Pulmonary artery endothelial cell (primary cell): ENCODE measurements at places on chromosomes 16 and 17. TPM values are rescaled to one million over a fixed set of nuclear protein-coding genes. Genes with fewer than 3 reads are reported as not detected.

Gene COG8
- total RNA-seq: 30.5 and 32.0 TPM in 2 replicates

Gene ELMO3
- total RNA-seq: 0.53 and 1.4 TPM in 2 replicates

Gene RETREG3
- total RNA-seq: 52.4 and 54.0 TPM in 2 replicates

Gene SNAI3
- 0.14 and 0.33 TPM in 2 replicates for total RNA-seq

Gene PLA2G10
- total RNA-seq: not detected in 2 replicates

Gene TBX6
- 0.07 and 0.18 TPM in 2 replicates for total RNA-seq

Gene MYH1
- not detected in 2 replicates for total RNA-seq

Gene ZSWIM7
- total RNA-seq: 15.7 and 17.8 TPM in 2 replicates

DNA sequence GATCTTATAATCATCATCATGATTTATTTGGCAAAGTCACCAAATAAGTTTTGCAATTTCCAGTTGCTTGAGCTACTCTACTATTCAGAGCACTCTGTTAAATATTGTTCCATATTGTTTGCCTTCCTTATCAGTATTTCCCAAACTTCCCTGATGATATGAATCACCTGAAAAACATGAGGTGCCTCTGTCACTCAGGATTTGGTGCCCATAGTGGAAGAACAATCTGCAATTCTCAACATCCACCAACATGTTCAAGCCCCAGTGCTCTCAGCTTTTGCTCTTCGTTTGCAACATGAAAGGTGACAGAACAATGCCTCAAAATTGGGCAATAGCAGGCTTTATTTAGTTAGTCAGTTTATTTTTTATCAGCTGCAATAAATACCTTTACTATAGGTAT lies 28.6 kb upstream of the WSB1 start:
- DNase-seq: peak; percentile 92

DNA sequence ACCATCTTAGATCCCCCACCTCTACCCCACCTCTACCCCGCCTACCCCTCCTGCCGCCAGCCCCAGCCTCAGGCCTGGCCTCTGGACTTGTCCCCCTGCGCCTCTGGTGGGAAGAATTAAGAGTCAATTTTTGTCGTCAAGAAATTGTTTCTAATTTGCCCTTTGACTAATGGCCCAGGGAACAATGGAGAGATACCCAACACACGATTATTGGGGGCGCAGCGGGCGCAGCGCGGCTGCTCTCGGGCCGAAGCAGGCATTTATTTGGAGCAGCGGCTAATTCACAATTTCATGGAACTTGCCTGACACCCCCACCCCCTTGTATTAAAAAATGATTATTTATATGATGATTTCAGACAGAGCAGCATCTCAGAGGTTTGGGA lies 4.4 kb upstream of the BAHCC1 start:
- no peak for DNase-seq

DNA sequence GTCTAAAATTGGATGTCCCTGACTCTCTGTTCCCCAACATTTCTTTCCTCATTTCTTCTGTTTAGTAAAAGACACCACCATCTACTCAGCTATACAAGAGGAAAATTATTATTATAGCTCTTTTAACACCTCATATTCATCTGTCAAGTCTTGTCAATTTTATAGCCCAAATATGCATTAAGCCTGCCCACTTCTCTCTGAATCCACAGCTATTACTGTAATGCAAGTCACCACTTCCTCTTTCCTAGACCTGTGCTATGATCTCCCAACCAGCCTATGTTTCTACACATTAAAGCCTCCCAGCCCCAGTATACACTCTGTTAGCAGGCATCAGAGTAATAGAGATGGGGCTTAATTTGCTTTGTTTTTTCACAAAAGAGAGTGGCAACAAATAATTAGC lies 252.9 kb downstream of the GRIN2A start:
- no peak for DNase-seq

- peak; percentile 49 for DNase-seq
Measured at GRCh38 chr16:24010440-24011089, 174.8 kb downstream of the PRKCB start.

GRCh38 chr16:1002399-1003166 lies 21.0 kb downstream of the SOX8 start:
- peak; percentile 44 for DNase-seq

DNA sequence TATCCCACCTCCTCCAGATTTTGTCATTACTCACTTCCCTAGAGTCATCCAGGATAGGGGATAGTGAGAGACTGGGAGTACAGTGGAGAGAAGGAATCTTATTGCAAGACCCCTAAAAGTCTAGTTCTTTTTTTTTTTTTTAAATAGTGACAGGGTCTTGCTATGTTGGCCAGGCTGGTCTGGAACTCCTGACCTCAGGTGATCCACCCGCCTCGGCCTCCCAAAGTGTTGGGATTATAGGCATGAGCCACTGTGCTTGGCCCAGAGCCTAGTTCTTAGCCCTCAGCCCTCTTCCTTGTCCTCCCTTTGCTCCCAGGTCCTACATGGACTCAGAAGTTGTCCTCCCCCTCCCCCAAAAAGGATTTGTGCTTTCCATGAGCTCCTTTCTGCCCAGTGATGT lies 2.7 kb upstream of the CHRNB1 start:
- DNase-seq: no peak

DNA sequence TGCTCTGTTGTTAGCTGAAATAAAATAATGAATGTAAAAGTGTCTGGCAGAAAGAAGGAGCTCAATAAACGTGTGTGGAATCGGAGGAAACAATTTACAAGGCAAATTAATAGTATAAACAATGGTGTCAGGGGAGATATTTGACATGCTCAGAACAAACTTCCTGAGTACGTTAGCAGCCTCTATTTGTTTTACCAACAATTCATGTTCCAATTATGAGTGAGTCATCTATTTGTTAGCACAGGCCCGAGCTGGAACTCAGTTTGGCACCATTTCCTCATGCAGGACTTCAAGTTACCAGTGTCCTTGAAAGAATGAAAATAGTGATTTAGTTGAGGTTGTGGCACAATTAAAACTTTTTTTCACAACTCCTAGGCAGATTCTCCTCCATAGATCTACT lies 9.1 kb downstream of the ASIC2 start:
- DNase-seq: peak; percentile 53

GRCh38 chr17:7897773-7898172 lies 9.2 kb downstream of the CHD3 start:
- DNase-seq: no peak

- DNase-seq: no peak
Measured at GRCh38 chr16:6616746-6617145, 715.9 kb upstream of the RBFOX1 start.

DNA sequence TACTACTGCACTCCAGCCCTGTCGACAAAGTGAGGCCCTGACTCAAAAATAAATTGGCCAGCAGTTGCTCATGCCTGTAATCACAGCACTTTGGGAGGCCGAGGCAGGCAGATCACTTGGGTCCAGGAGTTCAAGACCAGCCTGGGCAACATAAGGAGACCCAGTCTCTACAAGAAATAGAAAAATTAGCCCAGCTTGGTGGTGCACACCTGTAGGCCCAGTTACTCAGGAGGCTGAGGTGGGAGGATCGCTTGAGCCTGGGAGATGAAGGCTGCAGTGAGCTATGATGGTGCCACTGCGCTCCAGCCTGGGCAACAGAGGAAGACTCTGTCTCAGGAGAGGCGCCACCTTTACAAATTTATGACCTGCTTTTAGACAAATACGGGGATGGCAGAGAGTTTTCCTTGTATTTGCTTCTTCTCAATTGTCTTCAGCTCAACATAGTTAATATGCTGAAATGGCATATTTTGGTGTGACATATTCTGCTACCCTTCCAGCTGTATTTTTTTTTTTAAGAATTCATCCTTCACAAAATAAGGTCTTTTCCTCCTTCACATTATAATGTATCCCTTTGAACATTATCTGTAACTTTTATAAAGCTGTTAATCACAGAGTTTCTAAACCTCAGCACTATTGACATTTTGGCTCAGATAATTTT lies 21.1 kb upstream of the YPEL2 start:
- no peak for DNase-seq

- DNase-seq: no peak
Measured at GRCh38 chr17:10871914-10872313, 34.0 kb upstream of the PIRT start.
